ENCODE measurements at places on chromosomes 2 and 18.
A peak's percentile ranks its signal among the peaks of the same experiment; 100 is the strongest.

GRCh38 chr18:61748004-61748403, 144.8 kb downstream of the RNF152 start:
- DNase-seq = no peak

DNA sequence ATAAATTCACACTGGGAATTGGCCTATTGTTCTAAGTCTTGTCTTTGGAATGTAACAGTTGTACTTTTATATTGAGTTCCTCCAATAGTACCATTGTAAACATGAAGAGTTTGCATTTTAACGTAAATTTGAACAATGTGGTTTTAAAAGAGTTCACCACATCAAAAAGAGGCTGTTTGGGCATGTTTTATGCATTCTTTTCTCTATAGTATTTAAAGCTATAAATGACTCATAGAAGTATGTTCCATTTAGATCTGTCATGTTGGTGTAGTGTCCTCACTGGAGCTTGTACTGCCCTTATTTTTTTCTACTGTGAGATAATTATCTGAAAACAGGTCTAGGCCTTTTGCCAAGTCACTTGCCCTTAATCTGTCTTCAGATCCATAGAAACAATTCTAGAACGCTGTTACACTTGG, 141.9 kb downstream of the RHBDD1 start:
- DNase-seq = no peak

GRCh38 chr2:37284381-37284780, 40.3 kb downstream of the PRKD3 start:
- no peak for DNase-seq

GRCh38 chr2:16254356-16254965, 314.1 kb downstream of the MYCN start:
- no peak for DNase-seq

- no peak for DNase-seq
Measured at GRCh38 chr2:240213226-240213475, 72.7 kb upstream of the OTOS start.

DNA sequence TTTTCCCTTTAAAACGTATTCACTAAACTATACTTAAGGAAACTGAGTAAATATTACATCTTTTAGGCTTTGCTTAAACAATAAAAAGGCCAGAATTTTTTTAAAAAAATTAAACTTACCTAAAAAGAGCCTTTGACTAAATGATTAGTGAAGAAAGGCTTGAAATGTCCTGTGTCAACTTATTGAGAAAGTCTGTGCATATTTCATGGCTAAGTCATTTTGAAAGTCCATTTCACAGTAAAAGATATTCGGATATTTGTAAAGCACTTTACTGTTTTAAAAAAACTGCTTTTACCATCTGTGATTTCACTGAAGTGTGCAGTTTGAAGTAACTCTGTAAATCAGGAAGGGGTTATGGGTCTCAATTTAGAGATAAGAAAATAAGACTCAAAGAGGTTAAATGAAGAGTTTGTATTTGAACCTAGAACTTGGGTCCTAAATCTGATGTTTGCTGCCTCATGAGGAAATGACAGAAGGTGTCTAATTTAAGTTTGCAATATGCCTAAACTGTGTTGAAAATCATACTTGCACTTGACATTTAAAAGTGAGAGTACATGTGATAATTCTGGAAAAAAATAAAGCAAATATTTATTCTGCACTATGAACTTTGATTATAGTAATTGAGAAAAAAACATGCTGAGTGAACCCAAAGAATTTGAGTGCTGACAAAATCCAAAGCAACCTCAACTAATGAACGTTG, 50.5 kb downstream of the RAB27B start:
- no peak for DNase-seq

DNA sequence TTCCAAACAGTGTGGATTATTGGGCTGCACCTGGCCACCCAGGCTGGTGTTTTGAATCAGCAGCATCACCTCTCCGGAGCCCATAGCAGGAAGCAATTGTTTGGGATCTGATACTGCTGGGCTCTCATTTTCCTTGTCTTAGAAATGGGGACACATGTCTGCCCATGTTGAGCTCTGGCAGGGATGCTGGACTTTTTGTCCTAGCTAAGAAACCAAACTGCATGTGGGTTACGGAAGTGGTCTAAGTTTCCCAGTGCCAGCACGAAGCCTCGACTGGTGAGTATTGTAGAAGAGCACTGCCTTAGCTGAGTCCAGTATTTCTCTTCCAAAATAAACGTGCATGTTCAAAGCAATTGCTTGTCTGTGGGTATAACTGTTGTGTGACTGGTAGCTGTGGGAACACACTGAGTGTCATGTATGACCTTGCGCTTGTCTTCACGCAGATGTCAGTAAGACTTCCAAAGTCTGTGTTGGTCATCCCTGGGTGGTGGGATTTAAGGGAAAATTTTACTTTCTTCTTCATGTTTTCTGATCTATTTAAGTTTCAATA, 43.6 kb downstream of the SH3RF3 start:
- DNase-seq = no peak

DNA sequence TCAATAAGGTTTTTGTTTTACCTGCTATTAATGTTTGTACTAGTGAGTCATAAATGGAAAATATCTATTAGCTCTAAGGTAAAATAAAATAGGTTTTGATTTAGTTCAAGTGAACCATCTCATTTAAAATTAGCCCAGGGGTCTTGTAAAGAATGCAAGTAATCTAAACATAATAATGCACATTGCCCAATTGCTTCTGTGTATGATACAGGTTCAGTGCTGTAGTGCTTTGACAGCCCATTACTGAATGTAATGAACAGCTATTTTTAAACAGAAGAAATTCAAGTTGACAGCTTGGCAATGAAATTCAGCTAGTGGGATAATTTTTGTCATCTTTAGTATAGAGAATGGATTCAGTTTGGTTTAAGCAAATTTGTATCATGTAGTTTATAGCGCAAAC, 91.5 kb downstream of the CAMKMT start:
- no peak for DNase-seq

DNA sequence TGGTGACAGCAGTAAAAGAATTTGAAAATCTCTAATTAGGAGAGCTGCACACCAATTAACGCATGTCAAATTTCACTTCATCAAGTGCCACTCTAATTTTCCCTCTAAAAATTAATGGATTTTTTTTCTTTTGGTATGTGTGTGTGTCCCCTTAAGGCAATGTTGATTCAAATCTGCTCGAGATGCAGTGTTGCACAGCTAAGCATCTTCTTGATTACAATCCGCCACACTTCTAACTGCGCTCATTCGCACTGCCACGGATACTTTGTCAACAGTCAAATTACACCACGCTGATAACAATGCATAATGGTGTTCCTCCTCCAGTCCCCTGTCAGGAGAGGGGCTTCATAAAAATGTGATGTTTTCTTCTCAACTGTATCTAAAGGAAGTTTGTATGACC, 261.4 kb downstream of the MEIS1 start:
- peak; percentile 19 for DNase-seq

GRCh38 chr2:176639671-176640070, 370.4 kb downstream of the MTX2 start:
- no peak for DNase-seq

GRCh38 chr2:219331560-219332213, 857 bp downstream of the RESP18 start:
- DNase-seq = no peak

GRCh38 chr2:213253162-213253561, 31.1 kb upstream of the SPAG16 start:
- no peak for DNase-seq

- no peak for DNase-seq
Measured at GRCh38 chr18:52937840-52938239, 597.8 kb downstream of the DCC start.

DNA sequence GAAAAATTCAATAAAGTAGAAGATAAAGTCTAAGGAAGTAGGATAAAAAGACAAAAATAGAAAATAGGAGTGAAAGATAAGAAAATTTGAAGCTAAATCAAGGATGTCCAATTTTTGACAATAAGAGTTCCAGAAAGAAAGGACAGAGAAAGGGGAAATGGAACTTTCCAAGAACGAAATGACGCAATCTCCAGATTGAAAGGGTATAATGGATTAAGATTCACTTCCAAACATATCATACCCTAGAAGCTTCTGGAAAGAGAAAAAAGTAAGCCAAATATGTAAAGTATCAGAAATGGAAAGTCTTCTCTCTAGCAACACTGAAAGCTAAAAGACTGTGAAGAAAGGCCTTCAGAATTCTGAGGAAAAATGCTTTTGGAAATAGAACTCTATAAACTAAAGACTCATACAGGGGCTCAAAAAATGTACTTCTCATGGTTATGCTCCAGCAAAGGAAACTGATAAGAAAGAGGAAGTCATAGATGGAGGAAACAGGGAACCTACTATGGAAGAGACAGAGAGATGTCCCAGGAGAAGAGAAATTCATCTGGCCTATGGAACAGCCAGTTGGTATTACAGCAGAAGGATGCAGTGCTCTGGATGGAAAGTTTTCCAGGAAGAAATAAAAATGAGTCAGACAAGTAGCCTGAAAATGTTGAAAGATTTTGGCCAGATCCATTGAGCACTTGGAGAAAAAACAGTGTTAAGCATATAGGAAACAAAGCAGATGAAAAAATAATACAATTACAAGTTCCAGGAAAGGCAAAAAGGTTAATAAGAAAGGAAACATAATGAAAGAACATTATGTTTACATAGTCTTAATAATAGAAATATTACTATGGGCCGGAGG, 20.1 kb downstream of the CASP8 start:
- no peak for DNase-seq

- peak; percentile 47 for DNase-seq
Measured at GRCh38 chr2:241443486-241444223, 64.7 kb downstream of the STK25 start.

DNA sequence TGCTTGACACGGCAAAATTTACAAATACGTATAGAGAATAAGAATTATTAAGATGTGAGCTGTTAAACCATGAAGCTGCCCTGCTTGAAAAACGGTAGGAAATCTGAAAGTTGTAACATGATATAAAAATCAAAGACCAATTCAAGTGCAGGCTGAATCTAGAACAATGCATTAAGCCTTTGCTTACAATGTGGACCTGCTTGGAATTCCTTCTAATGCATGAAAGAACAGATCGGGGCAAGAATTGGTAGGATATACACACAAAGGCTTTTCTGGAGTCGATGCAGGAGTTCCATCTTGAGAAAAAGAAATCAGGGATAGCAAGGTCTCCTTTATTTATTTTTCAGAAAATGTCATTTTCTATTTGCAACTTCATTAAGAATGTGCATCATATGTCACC, 136.8 kb downstream of the DLGAP1 start:
- no peak for DNase-seq

- DNase-seq = no peak
Measured at GRCh38 chr2:22361571-22361970, 1023.4 kb upstream of the KLHL29 start.
